Neural progenitor cell (in vitro differentiated cells): ENCODE measurements at places on chromosomes 3 and 15. TPM values are rescaled to one million over a fixed set of nuclear protein-coding genes. Genes with fewer than 3 reads are reported as not detected.

Gene ALPK3
- total RNA-seq, result 5.4 and 9.5 TPM in 2 replicates

Gene CAMP
- total RNA-seq, result not detected in 2 replicates

DNA sequence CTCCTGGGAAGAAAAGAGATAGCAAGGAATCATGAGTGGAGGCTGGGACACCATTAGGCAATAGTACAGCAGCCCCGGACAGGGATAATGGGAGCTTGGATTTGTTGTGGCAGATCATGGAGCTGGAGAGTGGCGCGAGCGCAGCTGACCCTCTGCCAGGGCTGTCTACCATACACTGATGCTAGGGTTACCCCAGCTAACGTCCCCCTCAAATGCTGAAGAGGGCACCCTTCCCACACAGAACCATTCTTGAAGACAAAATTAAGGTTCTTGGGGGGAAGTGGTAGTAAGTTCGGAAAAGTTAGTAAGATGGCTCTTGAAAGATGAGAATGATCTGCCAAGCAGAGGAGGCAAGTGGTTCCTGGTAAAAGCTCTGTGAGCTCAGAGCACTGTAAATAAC is 61.1 kb downstream of the ST3GAL6 start:
- no peak overlapping the region for H3K4me3 ChIP-seq
- H3K36me3 ChIP-seq, result no peaks in the 10 kb centered on the region
- H3K27ac ChIP-seq, result no peak overlapping the region
- no peaks in the 10 kb centered on the region for H3K4me1 ChIP-seq
- no peak for DNase-seq

- no peak overlapping the region for H3K27ac ChIP-seq
- DNase-seq, result no peak
- H3K4me3 ChIP-seq, result no peak overlapping the region
- H3K4me1 ChIP-seq, result no peaks in the 10 kb centered on the region
- H3K36me3 ChIP-seq, result no peaks in the 10 kb centered on the region
- no peaks in the 10 kb centered on the region for H3K27me3 ChIP-seq
Observed at GRCh38 chr3:190983875-190984274, 121.4 kb upstream of the GMNC start.
